ENCODE measurements at places on chromosomes 7 and 10.

GRCh38 chr7:16740996-16741395, 12.6 kb upstream of the TSPAN13 start:
- DNase-seq, result no peak

DNA sequence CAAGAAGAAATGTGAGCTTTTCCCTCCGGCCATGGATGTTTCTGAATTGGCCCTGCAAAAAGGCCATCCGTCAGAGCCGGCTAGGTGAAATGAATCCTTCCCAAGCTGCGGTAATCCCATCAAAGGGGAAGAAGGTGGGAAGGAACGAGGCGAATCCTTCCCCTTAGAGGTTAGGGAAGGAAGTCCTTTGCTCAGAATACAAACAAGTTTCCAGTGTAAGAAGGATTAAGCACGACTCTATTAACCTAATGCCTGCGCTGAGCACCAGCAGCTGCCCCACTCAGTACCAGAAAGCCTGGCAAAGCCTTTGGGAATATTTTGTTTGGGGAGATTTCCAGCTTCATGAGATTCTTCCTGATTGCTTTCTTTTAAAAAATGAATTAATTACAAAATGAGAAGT, 42.8 kb downstream of the CLRN3 start:
- no peak for DNase-seq

DNA sequence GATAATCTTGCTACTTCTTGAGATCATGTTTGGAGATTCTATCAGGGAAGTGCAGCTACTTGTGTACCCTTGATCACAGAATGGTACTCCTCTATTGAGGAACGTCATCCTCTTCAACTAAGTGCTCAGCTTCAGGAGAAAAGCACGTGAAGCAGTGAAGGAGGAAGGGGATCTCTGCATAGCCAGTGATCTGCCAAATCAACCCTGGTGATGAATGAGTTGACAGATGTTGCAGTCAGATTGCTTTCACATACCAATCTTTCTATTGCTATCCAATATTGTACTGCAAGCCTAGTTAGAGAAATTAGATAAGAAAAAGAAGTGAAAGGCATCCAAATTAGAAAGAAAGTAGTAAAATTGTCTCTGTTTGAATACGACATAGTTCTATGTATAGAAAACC, 309.4 kb downstream of the TWIST1 start:
- no peak for DNase-seq

GRCh38 chr10:3681642-3682554, 103.1 kb downstream of the KLF6 start:
- DNase-seq, result no peak

DNA sequence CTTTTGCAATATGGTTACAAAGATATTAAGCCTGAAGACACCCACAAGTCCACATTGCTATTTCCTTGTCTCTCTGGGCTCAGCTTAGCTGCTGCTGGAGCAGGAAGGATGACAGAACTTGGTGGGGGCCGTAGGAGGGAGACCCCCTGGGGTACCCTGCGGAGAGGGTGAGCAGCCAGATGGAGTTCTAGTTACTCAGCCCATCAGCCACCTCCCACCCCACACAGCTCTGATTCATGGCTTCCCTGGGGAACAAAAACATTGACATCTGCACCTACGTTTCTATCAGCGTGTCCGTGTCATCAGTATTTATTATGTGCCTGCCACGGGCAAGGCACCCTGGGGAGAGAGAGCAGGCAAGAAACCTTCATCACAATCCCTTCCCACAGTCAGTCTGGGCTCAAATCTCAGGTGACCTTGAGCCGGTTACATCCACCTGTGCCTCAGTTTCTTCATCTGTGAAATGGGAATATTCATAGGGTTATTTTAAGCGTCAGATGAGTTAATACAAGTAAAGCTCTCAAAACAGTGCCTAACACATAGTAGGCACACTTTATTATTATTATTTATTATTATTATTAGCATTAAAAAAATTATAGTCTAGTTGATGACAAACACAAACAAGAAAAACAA, 131.5 kb downstream of the C10orf105 start:
- DNase-seq, result peak; percentile 56

GRCh38 chr10:31268444-31269303, 50.3 kb upstream of the ZEB1 start:
- DNase-seq, result no peak
